ENCODE measurements at places on chromosomes 7 and 10.

DNA sequence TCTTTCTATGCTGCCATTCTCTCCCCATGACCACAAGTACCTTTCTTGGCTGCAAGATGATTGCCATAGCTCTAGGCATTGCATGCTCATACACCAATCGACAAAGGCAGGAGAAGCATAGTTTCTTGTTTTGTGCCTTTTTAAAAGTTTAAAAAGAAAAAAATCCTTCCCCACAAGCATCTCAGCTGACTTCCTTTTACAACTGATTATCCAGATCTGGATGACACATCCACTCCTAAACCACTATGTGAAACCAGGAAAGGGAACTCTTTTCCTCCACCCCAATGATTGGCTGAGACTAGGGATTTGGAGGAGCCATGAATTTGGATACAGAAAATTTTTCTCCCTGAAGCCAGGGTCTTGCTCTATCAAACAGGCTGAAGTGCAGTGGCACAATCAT, 14.5 kb upstream of the LRRC4 start:
- no peak for DNase-seq

DNA sequence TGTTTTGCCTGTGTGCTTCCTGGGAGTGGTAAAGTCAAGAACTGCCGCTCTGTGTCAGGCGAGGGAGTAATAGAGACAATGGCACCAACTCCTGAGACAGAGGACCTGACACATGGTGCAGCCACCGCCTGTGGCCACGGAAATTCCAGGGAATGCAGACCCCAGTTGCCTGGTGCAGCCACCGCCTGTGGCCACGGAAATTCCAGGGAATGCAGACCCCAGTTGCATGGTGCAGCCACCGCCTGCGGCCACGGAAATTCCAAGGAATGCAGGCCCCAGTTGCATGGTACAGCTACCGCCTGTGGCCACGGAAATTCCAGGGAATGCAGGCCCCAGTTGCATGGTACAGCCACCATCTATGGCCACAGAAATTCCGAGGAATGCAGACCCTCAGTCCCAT, 8.7 kb downstream of the DIP2C start:
- no peak for DNase-seq

DNA sequence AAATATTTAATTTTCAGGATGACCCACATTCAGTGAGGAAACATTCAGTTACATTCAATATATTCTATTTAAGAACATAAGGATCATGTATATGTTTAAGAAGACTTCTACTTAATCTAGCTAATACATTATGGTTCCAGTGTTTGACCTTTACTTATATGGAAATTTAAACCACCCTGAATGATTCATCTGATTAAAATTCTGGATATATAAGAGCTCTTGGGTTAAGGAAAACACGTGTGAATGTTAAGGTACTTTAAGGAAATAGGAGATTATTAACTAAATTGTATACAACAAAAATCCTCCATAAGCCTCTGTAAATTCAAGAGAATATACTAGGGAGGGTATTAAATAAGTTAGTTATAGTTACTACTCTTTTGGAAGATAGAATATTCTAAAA, 40.9 kb downstream of the HDAC9 start:
- no peak for DNase-seq

DNA sequence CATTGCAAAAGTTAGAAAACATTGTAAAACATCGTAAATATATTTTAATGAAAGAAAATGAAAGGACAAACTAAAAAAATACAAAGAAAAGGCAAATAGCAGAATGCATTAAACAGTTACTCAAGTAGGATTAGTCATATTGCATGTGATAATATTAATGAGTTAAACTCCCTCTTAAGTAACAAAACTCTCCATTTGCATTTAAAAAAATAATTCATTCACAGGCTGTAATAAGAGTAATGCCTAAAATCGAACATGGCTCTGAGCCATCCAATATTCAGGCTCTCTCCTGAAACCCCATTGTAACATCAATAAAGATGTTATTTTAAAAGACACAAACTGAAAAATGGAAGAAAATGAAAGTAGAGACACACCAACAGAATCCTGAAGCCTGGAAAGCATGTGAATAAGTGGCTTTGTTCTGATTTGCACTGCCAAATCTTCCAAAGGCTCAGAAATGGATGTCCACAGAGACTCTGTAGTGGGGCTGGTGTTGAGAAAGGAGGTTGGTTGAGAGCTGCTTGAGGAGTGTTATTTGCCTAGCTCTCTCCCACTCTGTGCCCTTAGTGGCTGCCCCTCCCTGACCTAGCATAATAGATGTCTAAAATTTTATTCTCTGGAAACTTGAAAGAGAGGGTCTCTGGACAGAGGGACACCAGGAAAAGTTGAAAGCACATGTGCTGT, 268.3 kb upstream of the MEOX2 start:
- no peak for DNase-seq

DNA sequence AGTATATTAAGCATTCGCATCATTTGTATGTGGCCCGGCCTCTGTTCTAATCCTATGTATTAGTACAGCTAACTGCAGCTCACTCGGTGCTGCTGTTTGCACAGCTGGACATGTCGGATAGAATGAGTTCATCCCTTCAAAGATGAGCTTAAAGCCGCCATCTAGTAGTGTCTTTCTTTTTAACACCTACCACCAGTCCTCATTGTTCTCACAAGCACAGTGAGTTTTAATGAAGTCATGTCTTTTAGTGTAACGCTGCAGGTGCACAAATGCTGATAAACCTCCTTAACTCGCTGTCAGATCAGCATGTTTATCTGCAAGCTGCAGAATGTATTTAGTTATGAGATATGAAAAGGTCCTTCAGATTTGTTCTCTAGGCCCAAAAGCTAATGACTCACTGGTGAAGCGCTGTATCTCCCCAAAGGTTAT, 247.5 kb downstream of the MTERF1 start:
- no peak for DNase-seq
